Activated CD8-positive, alpha-beta T cell treated with anti-CD3 and anti-CD28 coated beads, Interleukin-2, amount 10 ng/mL, durations not matched to agents 7 days and 5 days (primary cell): ENCODE measurements at places on chromosomes 16 and 17. TPM values are rescaled to one million over a fixed set of nuclear protein-coding genes. Genes with fewer than 3 reads are reported as not detected.

TPSG1 gene
- total RNA-seq = not detected

NME2 gene
- total RNA-seq = 502 TPM

KRT12 gene
- total RNA-seq = not detected

CLDN6 gene
- not detected for total RNA-seq

PDILT gene
- total RNA-seq = not detected

USP43 gene
- total RNA-seq = 0.18 TPM

TRPV2 gene
- total RNA-seq = 124 TPM

ZNF469 gene
- total RNA-seq = 0.83 TPM

ATP2A3 gene
- total RNA-seq = 341 TPM

TBC1D3B gene
- 8.1 TPM for total RNA-seq

PRSS21 gene
- 5.2 TPM for total RNA-seq

CAPN15 gene
- 93.0 TPM for total RNA-seq

KRTAP3-2 gene
- total RNA-seq = not detected

RBL2 gene
- total RNA-seq = 138 TPM

LPO gene
- not detected for total RNA-seq

TPPP3 gene
- total RNA-seq = not detected
